ENCODE measurements at places on chromosomes 7 and 10.

DNA sequence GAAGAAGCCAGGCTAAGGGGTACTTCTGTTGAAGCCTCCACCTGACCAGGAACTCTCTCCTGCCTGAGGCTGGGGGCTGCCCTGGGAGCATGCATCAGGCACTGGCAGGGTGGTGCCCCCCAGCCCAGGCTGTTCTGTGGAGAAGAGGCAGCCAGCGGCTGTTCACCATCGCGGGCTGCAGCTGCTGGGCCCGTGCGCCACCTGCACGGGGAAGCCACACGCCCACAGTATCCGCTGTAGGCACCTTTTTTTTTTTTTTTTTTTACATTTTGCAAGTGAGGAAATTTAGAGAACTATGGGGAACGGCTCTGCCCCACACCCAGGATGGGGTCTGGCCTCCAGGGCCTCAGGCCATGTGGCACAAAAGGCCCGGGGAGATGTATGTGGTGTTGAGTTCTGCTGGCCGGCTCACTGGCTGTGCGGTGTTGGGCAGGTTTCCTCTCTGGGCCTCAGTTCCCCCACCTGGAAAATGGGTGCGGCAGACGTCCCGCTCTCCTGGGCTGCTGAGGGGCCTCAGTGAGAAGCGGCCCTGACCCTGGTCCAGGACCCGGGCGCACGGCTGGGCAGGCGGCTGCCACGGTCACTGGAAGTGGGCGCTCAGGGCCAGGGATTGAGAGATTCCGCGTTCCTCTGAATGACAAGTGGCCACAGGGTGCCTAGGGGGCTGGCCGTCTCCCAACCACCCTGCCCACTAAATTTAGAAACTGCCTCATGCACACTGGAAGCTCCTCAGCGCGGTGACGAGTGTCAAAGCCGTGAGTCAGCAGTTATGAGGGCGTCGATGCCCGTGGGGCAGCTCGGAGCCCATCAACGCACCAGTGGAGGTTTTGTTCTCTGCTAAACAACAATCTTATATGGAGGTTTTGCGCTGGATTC lies 8.8 kb upstream of the INTS1 start:
- DNase-seq = no peak

- DNase-seq = no peak
Observed at GRCh38 chr10:24097751-24098207, 111.2 kb upstream of the KIAA1217 start.

DNA sequence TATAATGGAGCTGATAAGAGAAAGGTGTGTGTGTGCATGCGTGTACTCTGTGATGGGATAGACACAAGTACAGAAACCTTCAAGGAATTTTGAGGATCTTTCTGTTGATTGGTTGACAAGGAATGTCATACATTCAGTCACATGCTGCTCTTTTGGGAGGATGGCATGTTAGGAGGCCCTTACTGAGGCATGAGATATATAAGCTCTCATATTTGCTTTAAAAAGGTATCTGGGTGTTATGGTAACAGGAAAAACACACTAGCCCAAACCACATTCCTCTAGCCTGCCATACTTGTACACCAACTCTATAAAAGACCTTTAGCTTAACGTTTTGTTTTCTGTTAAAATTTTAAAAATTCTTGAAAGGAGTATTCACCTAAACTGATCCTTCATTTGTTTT lies 72.5 kb upstream of the EGFR start:
- DNase-seq = no peak

GRCh38 chr7:144723301-144723700 lies 112.6 kb downstream of the TPK1 start:
- DNase-seq = no peak

DNA sequence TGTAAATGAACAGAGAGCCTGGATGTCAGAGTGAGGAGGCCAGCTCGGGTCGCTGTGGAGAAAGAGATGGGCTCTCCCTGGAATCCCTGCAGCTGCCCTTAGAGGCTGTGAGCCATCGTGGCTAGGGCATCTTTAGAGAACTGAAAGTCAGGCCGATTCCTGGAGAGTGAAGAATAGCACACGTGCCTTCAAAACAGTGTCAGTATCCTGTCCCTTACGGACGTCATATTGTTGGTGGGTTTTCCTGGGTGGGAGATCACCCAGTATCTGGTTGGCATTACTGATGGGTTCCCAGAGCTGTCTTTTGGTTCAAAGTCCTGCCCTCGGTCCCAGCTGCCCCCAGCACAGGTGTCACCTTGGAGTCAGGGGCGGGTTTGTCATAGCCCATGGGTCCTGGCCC lies 25.3 kb downstream of the IKZF1 start:
- no peak for DNase-seq

DNA sequence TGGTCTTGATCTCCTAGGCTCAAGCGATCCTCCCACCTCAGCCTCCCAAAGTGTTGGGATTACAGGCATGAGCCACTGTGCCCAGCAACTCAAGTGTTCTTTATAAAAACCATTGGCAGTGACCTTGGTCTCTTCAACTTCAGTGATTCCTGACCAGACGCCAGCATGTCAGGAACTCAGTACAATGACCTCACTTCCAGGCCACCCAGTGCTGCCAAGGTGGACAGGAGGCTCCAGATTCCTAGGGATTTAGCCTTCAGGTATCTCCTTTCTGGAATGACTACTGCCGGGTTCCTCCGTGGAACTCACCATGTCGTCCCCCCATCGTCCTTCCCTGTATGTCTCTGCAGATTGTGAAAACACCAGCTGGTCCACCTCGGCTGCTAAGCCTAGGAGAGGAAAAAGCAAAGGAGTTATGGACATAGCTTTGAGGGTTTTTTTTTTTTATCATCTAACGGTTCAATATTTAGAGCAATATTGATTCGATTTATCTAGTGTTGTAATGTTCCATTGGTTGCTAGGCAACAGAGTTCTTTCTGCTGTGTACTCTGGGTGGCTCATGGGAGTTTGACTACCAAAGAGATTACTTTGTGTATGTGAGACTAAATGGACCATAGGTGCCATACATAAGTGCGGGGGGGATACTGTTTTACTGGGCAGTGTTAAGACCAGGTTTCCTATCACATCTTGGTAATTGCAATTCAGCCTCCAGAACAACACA lies 425.8 kb upstream of the AUTS2 start:
- no peak for DNase-seq

- no peak for DNase-seq
Observed at GRCh38 chr7:117116211-117116610, 162.9 kb downstream of the ST7 start.

DNA sequence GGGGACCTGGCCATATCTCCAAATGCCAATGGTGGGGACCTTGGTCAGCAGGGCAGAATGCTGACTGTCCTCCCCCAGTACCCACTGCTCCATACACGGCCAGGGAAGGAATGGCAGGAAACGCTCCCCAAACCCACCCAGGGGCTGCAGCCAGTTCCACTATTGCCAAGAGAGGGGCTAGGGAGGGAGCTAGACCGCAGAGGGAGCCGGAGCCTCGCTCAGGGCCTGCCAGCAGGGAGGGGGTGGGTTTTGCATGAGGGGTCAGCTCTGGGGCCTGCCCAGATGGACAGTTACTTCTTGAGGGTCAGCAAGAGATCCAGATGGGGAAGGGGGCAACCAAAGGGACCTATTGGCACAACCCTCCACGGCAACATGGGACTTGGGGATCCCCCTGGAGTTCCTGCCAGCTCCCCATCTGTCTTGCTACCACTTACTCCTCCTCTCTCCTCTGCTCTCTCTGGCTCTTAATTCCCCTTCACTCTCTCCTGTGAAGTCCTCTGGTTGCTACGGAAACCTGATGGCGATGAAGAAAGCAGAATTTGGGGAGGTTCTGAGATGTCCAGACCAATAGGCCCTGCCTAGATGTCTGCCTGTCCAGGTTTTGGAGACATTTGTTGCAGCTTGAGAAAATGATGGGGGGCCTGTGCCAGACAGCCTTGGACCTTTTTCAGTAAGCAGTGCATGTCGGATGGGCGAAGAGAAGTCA lies 12.6 kb downstream of the FGF8 start:
- DNase-seq = no peak
